ENCODE measurements at places on chromosomes 1 and 21.

DNA sequence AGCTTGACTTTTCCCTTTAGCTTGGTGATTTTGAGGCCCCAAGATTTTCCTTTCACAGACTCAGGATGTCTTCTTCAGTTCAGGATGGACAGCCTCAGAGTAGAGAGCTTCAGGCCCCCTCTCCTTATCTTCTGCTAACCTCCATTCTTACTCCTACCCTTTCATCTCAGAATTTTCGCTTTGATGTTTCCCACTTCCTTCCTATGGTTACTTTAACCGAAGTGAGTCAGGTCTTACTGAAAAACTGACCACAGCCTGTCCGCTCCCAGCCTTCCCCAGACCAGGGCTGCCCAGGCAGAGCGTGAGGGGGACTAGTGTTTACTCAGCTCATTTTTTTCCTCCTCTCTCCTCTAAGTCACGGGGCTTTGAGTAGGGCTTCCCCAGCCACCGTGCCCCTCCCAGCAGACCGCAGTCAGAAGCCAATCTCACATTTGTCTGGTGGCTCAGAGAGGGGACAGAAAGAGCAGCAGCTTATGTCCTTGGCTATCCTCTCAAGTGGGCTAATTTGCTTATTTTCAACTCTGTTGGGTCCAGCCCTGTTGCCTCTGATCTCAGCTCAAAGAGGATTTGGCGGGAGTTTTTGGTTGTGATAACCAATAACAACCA lies 4.2 kb upstream of the IL19 start:
- DNase-seq, result no peak

DNA sequence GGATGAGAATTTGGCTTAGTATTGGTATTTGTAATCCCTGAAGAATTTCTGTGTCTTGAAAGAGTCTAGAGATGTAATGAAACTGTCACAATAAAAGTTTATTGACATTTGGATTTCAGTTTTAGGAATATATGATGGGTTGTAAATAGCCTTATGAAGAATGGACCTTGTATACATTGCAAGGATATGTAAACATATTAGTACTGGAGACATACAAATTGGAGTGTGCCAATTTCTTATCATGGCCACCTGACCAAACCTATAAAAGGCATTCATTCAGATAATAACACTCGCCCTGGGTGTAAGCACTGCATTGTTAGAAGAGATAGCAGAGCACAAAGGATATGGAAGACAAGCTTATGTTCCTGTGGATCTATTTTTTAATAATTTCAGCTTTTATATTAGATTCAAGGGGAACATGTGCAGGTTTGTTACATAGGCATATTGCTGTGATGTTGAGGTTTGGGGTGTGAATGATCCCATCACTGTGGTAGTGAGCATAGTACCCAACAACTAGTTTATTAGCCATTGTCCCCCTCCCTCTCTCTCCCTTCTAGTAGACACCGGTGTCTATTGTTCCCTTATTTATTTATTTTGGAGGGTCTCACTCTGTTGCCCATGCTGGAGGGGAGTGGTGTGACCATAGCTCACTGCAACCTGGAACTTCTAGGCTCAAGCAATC lies 8.6 kb downstream of the S1PR1 start:
- DNase-seq, result no peak

DNA sequence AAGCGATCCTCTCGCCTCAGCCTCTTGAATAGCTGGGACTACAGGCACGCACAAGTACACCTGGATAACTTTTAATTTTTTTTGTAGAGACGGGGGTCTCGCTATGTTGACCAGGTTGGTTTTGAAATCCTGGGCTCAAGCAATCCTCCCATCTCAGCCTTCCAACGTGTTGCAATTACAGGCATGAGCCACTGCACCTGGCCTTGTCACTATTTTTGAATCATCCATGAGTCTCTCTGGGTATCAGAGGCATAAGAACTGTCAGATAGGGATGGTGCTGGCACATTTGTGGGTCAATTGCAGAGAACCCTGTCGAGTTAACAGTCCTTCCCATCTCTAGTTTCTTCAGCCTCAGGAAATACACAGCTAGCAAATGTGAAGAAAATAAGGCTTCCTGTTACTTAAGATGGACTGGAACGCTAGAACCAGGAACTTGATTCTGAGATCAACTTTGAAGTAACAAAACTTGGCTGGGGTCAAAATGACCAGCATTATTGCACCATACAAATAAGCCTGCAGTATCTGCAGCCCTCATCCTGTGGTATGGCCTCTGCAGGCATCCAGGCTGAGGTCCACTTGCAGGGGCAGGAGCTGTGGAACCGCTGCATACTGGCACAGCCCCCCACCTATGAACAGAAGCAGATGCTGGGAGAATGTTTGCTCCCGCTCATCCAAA lies 124.3 kb upstream of the GADD45A start:
- no peak for DNase-seq

- peak; percentile 14 for DNase-seq
Observed at GRCh38 chr1:229109320-229109761, 161.6 kb upstream of the RAB4A start.

DNA sequence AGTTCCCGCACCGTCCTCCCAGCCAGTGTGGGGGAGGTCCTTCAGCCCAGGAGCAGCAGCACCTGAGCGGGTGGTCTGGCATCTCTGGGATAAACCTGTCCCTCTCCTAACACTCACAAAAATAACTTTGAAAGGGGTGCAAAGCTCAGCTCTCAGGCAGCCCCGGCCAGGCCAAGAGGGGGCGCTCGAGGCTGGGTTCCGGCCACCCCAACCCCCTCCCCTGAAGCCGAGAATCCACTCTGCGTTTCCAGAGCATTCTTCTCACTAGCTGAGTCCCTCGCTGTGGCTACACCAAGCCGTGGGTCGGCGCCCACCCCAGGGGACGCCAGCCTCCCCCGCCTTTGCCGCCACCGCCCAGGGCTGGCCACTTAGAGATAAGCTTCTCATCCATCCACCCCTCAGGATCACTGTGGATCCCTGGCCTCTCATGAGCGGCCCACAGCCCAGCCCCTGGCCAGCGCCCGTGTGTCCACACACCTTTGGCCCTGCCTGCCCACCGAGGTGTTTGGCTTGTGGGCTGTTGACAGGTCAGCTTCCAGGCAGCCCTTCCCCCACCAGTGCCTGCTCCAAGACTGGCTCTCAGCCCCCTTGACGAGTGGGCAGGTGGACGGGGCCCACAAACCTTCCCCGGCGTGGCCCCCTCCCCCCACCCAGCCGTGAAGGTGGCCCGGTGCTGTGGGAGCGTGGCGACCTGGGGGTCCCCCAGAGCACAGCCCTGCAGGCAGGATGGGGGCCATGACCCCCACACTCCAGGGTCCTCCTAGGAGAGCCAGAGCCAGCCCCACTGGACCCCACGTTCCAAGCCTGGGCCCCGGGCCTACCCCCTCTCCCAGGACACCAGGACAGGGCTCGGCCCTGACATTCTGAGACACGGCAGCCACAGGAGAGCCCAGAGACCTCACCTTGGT lies 1.9 kb downstream of the FTCD start:
- peak; percentile 72 for DNase-seq

GRCh38 chr1:8407652-8408051 lies 89.7 kb downstream of the SLC45A1 start:
- DNase-seq, result no peak

- no peak for DNase-seq
Observed at GRCh38 chr21:32386195-32386870, 6.5 kb downstream of the URB1 start.

DNA sequence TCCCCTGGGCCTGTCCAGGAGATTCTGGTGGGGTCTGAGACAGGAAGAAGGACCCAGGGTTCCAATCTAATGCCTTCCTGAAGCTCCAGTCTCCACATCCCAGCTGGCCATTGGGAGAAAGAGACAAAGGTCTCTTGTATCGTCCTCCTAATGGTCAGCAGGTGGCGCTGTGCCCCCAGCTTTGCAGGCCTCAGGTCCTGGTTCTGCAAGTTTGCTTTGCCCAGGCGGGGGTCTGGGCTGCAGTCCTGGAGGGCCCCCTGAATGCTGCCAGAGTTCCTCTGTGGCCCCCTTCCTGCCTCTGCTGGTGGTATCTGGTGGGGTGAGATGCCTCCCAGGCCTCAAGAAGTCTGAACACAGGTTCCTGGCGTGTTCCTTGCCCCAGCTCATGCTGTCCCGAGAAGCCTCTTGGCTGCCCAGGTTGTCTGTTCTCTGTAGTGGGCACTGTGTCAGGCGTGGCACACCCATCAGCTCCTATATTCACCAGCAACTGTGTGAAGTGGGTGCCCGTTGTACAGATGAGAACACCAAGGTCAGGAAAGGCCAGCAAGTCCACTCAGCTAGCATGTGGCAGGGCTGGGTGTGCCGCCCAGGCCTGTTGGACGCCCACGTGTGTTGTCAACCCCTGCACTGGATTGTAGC lies 33.8 kb upstream of the CSF3R start:
- DNase-seq, result peak; percentile 71

DNA sequence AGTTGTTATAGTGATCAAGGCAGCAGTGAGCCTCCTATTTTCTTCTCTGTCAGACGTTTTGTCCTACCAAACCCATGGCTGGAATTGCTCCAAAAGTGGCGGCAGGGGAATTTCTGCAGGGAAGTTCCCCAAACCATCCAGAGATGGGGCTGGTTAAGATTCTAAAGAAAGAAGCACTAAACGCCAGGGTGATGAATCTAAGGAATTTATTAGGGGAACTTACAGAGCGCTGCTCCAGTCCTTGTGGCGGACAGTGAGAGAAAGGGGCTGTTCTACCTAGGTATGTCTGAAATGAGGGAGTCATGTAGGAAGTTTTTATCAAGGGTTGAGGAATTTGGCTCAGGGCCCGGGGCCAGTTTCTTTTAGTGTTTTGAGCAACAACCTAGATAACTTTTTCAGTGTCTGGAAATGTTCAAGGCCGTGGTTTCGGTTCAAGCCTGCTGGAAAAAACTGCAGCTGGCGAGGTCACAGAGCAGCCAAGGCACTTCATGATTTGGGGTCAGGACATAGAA lies 222.4 kb upstream of the B3GALT2 start:
- no peak for DNase-seq

- no peak for DNase-seq
Observed at GRCh38 chr1:45815667-45816458, 12.5 kb downstream of the MAST2 start.

GRCh38 chr1:94954263-94955220 lies 27.6 kb upstream of the CNN3 start:
- DNase-seq, result no peak

GRCh38 chr21:43283136-43283924 lies 114.5 kb downstream of the CRYAA start:
- DNase-seq, result no peak

DNA sequence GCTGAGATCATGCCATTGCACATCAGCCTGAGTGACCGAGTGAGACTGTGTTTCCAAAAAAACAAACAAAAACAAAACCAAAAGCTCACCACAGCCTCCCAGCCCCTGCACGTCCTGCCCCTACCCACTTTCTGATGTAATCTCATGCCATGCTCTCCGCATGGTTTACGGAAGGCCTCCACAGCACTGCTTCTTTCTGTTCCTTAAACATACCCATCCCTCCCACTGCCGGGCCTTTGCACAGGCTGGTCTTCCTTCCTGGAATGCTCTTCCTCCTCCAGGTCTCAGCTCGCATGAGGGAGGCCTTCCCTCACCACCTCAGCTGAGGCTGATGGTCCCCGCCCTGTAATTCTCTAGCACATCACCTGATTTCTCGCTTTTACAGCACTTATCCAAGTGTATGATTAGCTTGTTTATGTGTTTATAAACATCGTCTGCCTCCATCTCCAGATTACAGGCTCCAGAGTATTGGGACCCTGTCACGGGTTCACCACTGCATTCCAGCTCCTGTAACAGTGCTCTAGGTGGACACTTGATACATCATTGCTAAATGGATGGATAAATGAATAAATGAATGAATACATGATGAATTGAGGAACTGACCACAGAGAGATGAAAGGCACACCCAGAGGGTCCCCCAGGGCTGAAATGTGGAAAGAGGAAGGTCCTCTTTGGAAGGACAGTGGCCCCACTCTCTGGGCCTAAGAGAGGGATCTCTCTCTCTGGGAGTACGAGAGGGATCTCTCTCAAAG lies 22.1 kb downstream of the TCEA3 start:
- DNase-seq, result no peak

GRCh38 chr1:160208557-160209320 lies 3.6 kb downstream of the PEA15 start:
- DNase-seq, result no peak

GRCh38 chr1:222768592-222768991 lies 31.6 kb downstream of the FAM177B start:
- DNase-seq, result no peak

DNA sequence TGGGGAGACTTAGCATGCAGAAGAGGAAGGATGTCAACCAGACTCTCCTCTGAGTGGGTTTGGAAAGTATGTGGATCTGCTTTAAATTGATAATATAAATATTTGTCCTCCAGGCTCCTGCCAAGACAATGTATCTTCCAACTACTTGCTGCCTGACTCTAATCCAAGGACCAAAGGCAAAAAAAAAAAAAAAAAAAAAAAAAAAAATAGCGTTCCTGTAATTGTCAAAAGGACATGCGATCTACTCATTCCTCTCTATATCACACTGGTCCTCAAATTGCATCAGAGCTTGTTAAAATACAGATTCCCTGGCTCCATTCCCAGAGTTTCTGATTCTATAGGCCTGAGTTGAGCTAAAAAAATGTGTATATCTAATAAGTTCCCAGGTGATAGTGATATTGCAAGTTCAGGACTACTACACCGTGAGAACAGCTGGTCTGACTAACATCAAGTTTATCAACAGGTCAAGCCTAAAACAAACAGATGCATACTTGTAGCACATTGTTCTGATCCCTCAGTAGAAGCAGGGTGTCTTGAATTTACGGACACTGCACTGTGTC lies 141.3 kb downstream of the TNR start:
- DNase-seq, result no peak

GRCh38 chr1:24586970-24587820 lies 31.3 kb downstream of the NCMAP start:
- DNase-seq, result peak; percentile 73

DNA sequence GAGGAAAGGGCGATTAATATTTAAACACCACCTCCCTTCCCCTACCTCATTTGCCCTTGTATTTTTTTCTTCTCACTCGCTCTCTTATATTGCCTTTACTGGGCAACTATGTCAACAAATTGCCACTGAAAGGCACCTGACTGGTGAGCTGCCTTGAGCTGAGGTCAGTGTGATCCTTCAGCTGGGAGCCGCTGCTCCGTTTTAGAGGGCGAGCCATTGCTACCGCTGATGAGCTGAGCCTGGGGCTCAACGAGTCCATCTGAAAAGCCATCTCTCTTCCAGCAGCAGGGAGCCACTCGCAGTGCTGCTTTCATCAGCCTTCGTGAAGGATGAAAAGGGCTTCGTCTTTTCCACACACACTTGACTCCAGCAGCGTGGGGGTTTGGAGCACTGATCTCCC lies 108.0 kb upstream of the KIF26B start:
- no peak for DNase-seq

- DNase-seq, result no peak
Observed at GRCh38 chr1:10622910-10623685, 148.3 kb downstream of the PEX14 start.

- DNase-seq, result no peak
Observed at GRCh38 chr1:206497774-206498173, 9.6 kb upstream of the RASSF5 start.

GRCh38 chr1:4006676-4007374 lies 106.8 kb upstream of the C1orf174 start:
- no peak for DNase-seq

DNA sequence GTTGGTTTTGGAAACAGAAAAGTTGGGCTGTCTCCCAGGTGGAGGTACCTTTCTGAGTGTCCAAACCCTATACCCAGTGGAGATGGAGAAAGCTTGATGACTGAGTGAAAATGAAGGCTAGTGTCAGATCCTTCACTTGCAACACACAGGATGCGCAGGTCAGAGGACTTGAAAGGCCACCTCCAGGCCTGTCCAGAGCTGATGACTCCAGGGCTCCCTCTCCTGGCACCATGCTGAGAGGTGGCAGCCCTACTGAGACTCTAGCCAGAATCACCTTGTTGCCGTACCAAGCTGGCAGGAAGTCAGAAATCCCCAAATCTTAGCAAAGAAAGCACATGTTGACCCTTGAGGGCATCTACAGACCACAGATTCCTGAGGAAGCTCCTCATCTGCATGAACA lies 16.4 kb downstream of the KNCN start:
- DNase-seq, result no peak

Measured in A673 (cell line).